ENCODE measurements at places on chromosomes 6 and 20.

DNA sequence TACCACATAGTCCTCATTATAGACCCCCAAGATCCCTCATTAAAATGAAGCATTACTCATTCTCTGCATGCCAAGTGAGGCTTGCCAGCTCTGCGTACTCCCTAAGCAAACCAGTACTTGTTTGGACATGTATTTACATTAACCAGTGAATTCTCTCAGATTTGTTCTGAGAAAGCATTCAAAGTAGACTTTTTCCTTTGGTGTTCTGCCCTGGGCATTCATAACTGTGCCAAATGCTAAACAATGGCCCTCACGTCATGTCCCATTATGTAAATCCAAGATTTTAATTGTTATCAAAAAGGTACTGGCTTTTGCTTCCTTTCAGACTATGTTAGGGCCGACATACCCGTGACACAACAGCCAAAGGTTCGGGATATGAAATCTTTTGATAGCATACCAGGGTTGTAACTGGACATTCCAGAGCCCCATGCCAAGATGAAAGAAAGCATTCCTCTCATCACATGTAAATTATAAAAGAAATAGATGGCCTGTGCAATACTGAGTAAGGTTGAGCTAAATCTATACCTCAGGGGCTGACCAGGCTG lies 164.2 kb downstream of the ADAT2 start:
- H3K27me3 ChIP-seq = no peaks in the 10 kb centered on the region
- no peaks in the 10 kb centered on the region for H3K36me3 ChIP-seq
- DNase-seq = no peak
- H3K4me3 ChIP-seq = no peak overlapping the region
- no peak overlapping the region for H3K27ac ChIP-seq

DNA sequence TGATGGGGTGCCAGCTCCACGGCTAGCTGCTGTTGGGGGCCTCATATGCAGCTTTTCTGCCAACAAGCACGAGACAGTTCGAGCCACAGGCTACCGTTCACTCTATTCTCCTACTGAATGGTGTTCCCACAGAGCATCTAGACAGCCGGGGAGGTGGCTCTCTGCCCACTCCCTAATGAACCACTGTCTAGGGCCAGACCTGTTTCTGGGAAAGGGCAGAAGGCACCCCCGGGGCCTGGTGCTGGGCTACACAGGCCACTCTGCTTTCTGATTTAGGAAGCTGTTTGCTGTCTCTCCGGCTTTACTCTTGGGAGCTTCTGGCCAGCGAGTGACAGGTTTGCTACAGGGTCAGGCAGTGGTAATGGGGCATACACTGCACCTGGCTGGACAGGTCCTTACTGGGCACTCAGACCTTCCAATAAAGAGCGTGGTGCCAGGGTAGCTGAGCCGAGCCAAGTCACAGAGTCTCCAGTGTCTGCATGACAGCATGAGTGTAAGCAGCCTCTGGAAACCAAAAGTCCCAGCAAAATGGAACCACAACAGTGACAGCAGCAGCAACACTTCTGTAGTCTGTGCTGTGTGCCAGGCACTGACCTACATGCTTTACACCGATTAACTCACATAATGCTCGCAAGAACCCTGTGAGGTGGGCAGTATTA lies 8.4 kb downstream of the CCDC167 start:
- H3K4me3 ChIP-seq = no peak overlapping the region
- H3K4me1 ChIP-seq = peaks cover 38% of the 10 kb centered on the region
- DNase-seq = peak; percentile 60
- no peaks in the 10 kb centered on the region for H3K27me3 ChIP-seq
- H3K36me3 ChIP-seq = peaks cover 4% of the 10 kb centered on the region

- H3K36me3 ChIP-seq = no peaks in the 10 kb centered on the region
- H3K27me3 ChIP-seq = no peaks in the 10 kb centered on the region
- DNase-seq = no peak
- no peaks in the 10 kb centered on the region for H3K4me1 ChIP-seq
Observed at GRCh38 chr20:30412972-30413371, 844.5 kb upstream of the DEFB115 start.

DNA sequence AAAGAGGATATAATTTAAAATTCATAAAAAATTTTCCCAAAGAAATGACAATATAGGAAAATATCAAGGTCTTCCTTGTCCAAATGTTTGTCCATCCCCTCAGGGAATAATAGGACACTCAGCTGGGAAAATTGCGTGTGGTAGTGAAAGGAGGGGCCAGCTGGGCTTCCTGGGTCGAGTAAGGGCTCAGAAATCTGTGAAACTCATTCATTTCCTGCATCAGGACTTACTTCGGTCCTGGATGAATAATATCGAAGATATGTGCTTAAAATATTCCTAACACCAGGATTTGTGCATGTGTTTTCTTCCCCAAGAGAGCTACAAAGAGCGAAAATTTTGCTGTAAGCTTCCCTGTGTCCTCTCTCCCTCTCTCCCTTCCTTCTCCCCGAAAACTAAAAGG lies 118.2 kb upstream of the GJE1 start:
- DNase-seq = no peak
- no peaks in the 10 kb centered on the region for H3K36me3 ChIP-seq
- no peak overlapping the region for H3K4me3 ChIP-seq
- no peaks in the 10 kb centered on the region for H3K4me1 ChIP-seq
- H3K27ac ChIP-seq = no peak overlapping the region
- H3K27me3 ChIP-seq = no peaks in the 10 kb centered on the region

DNA sequence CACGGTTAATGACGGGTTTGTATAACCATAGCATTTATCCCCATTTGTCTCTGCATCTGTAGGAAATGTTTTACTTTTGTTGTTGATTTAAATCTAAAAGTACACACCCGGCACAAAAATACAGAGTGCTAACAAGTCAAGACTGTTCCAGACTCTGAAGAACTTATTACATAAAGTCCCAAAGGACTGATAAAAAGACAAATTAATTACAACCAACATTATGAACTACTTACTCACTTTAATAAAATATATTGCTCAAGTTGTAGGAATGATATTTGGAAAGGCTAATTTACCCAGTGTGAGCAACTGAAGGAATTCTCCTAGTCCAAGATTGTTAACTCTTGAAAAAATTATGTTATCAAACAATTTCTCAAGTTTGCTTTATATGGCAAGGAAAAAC lies 115.6 kb downstream of the KIF13A start:
- H3K27me3 ChIP-seq = no peaks in the 10 kb centered on the region
- H3K27ac ChIP-seq = no peak overlapping the region
- H3K4me1 ChIP-seq = no peaks in the 10 kb centered on the region
- no peaks in the 10 kb centered on the region for H3K36me3 ChIP-seq
- H3K4me3 ChIP-seq = no peak overlapping the region

DNA sequence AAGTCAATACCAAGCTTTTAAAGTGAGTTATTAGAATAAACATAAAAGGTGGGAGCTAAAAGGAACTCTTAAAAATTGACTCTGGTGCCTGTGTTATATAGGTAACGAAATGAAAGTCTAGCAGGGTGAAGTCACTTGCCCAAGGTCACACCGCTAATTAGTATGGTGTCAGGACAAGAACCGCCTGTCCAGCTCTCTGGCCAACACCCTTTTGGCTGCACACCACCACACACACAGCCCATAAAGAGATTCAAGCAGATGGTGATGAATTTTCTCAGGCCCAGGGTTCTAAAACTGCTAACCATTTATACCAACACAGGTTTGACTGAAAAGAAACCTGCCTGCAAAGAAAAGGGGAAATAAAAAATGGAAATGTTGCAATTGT lies 20.2 kb downstream of the GFOD1 start:
- H3K4me1 ChIP-seq = peaks cover 51% of the 10 kb centered on the region
- peaks cover 12% of the 10 kb centered on the region for H3K36me3 ChIP-seq
- no peak overlapping the region for H3K27ac ChIP-seq
- no peak overlapping the region for H3K4me3 ChIP-seq
- no peak for DNase-seq

GRCh38 chr6:157909282-157909664 lies 72.4 kb upstream of the SYNJ2 start:
- H3K36me3 ChIP-seq = no peaks in the 10 kb centered on the region
- H3K4me1 ChIP-seq = peaks cover 7% of the 10 kb centered on the region
- DNase-seq = no peak
- H3K27me3 ChIP-seq = no peaks in the 10 kb centered on the region

GRCh38 chr6:133100865-133101264 lies 140.3 kb upstream of the EYA4 start:
- no peaks in the 10 kb centered on the region for H3K27me3 ChIP-seq
- no peak overlapping the region for H3K27ac ChIP-seq
- H3K36me3 ChIP-seq = no peaks in the 10 kb centered on the region
- DNase-seq = no peak
- H3K4me3 ChIP-seq = no peak overlapping the region

DNA sequence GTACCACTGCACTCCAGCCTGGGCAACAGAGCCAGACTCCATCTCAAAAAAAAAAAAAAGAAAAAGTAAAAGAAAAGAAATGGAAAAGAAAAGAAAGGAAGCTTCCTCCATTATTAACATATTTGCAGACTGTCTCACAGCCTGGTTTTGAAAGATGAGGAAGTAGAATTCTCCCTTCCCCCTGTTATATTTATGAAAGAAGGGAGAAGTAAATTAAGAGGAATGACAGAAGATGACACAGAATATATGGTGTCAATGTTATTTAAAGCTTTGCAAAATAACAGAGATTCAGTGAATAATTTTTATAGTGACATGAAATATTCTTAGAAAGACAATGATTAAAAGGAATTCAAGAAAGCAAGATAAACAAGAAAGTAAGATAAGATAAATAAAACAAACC lies 83.7 kb upstream of the PRSS16 start:
- no peaks in the 10 kb centered on the region for H3K36me3 ChIP-seq
- H3K4me1 ChIP-seq = no peaks in the 10 kb centered on the region
- no peaks in the 10 kb centered on the region for H3K27me3 ChIP-seq
- no peak overlapping the region for H3K27ac ChIP-seq
- no peak for DNase-seq
- H3K4me3 ChIP-seq = no peak overlapping the region

GRCh38 chr6:111439171-111439570 lies 43.8 kb downstream of the REV3L start:
- no peak overlapping the region for H3K4me3 ChIP-seq
- no peaks in the 10 kb centered on the region for H3K4me1 ChIP-seq
- H3K27me3 ChIP-seq = no peaks in the 10 kb centered on the region
- H3K27ac ChIP-seq = no peak overlapping the region

DNA sequence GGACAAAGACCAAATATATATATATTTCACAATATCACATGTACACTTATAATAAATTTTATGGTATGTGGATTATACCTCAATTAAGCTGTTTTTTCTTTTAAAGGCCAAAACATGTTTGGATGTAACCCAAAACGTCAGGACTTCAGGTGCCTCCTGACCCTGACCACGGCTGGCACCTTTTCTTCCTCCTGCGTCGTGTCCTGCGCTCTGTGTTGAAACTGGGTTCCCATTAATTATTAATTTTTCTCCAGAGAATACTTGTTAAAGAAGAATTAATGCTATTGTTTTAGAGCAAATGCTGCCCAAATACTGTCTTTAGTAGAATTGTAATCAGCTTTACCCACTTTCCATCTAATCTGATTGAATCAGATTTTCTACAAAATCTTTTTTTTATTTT lies 46.7 kb upstream of the VSX1 start:
- no peak for DNase-seq
- no peak overlapping the region for H3K27ac ChIP-seq
- H3K4me3 ChIP-seq = no peak overlapping the region
- no peaks in the 10 kb centered on the region for H3K36me3 ChIP-seq
- H3K27me3 ChIP-seq = no peaks in the 10 kb centered on the region
- H3K4me1 ChIP-seq = no peaks in the 10 kb centered on the region

DNA sequence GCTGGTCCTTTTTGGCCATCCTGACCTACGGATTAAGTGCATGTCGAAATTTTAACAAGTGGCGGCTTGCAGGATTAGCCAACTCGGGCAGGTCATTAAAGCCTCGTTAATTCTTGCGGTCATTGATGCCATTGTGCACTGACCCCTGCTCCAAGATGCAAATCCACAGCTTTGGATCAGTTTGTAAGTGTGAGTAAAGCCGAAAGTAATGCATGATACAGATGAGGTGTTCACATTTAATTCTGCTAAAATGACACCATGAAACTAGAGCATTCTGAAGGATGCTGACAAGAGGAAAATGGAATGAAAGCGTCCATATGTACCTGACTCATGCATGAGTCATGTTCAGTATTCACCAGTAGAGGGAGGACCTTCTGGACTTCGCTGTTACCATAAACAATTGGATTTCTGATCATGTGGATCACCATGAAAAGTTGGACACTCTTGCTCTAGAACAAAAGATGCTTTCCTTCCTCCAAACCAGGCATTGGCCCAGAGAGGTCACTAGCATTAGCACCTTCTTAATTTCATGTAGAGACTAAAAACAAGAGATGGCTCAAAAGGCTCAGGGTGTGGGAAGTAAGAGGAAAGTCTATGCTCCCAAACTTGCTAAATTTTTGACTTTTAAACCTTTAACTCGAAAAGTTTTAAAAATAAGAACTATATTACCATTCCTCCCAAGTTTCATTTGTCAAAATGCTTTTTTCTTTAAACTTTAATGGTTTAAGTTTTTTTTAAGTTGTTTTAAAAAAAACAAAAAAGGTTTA lies 48.0 kb downstream of the MUC22 start:
- H3K4me1 ChIP-seq = no peaks in the 10 kb centered on the region
- H3K27ac ChIP-seq = no peak overlapping the region
- H3K27me3 ChIP-seq = no peaks in the 10 kb centered on the region
- no peaks in the 10 kb centered on the region for H3K36me3 ChIP-seq
- H3K4me3 ChIP-seq = no peak overlapping the region

DNA sequence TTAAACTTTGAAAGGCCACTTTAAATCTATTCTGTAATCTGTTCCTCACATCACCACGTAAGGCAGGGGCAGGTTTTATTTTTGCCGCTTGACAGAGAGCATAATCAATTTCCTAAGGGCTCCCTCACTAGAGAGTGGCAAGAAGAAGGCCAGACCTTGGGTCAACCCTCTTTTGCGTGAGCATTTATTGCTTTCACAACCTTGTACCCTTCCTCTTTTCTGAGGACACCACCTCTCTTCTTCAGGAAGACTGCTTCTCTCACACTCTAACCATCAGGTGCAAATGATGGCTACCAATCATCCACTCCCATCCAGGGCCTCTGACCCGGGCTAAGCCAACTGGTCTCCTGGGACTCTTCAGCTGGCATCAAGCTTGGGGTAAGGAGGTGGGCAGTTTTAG lies 25.2 kb upstream of the QKI start:
- no peaks in the 10 kb centered on the region for H3K4me1 ChIP-seq
- no peak for DNase-seq
- H3K27ac ChIP-seq = no peak overlapping the region
- no peak overlapping the region for H3K4me3 ChIP-seq
- H3K36me3 ChIP-seq = no peaks in the 10 kb centered on the region

DNA sequence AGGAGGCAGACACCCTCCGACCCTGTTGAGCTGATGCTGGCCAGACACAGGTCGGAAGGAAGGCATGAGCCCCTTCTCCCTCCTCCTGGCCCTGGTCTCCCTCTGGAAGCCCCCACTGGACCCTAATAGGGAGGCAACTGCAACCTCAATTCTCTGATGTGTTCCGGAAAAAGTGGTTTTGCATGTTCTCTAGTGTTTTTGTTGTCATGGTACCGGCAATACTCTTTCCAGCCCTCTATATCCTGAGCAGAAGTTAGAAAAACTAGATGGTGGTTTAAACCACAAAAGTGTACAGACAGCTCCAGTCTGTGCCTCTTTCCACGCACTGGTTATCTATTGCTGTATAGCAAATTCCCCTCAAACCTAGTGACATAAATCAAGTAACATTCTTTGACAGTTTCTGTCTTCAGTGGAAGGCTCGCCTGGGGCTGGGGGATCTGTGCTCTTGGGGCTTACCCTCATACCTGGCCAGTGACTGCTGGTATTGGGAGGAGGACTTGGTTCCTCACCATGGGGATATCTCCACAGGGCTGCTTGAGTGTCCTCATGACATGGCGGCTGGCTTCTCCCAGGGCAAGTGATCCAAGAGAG lies 37.0 kb downstream of the SYTL3 start:
- peaks cover 37% of the 10 kb centered on the region for H3K4me1 ChIP-seq
- H3K4me3 ChIP-seq = no peak overlapping the region
- H3K27me3 ChIP-seq = no peaks in the 10 kb centered on the region

All from natural killer cell (primary cell).